Glomerular endothelial cell (primary cell): ENCODE measurements at places on chromosomes 11 and 22.
A peak's percentile ranks its signal among the peaks of the same experiment; 100 is the strongest.

DNA sequence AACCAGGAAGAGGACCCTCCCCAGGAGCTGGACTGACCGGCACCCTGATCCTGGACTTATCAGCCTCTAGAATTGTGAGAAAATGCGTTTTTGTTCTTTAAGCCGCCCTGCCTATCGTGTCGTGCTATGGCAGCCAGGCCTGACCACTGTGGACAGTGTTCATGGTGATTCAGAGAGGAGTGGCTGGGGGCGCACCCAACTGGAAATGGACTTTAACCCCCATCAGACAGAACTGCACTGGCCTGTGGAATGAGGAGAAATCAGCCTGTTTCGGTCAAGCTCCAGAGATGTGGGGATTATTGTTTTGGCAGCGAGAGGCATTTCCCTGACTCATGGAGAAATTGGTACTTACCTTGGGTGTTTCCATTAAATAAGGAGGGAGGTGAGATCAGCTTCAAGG, 1437.8 kb downstream of the BRD1 start:
- DNase-seq, result no peak

DNA sequence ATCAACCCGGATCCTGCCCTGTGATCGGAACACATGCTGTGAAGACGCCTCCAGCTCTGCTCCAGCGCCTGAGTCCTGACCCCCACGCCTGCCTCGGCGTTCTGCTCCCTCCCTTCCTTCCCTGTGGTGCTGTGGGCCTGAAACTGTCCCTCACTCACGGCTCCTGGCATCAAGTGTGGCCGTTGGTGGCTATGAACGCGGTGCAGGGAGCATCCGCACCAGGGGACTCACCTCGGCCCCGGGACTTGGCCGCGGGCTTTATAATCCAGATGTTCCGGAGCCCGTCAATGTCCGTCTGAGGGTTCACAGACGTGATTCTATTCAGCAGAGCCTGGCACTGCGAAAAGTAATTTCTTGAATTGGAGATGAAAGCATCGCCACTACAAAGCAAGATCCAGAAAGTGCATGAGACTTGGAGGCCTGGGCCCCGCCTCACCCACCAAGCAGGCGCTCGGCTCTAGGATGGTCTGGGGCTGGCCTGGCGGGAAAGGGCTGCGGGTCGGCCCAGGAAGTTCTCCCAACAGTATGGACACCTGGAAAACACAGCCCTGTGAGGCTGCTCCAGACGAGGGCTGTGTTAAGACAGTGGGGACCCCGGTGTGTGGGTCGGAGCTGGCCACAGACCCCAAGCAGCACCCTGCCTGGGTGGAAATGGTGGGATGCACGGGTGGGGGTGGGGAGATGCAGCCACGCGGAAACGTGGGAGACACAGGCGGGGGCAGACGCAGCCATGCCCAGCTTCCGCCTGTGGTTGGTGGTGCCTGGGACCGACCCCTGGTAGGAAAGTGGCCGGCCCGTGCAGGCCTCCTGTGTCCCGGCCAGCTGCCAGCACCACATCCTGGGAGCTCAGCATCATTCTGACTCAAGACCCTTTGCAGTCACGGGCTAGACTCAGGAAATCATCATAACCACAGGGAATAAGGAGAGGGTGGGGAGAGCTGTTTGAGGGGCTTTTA, 21.8 kb upstream of the IL17REL start:
- no peak for DNase-seq

DNA sequence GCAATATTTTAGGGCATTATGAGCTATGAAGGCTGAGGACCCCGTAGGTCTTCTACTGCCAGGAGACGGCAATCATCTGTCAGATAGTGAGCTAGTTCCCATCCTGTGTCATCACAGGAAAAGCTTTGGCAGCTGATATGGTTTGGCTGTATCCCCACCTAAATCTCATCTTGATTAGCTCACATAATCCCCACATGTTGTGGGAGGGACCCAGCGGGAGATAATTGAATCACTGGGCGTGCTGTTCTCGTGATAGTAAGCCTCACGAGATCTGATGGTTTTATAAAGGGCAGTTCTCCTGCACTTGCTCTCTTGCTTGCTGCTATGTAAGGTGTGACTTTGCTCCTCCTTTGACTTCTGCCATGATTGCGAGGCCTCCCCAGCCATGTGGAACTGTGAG, 18.1 kb downstream of the CSRP3 start:
- DNase-seq, result no peak

DNA sequence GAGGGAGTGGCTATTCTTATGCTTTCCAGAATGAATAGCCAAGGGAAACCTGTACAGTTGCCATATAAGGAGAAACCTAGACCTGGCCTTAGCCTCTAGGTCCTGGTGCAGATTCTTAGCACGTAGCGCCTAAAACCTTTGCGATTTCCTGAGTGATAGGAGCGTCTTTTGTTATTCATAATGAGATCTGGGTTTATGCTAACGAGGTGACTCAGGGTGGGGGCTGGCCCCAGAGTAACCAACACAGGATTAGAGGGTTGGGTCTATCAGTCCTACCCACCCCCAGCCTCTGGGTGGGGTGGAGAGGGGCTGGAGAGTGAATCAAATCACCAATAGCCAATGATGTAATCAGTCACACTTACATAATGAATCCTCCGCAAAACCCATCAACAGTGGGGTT, 73.4 kb upstream of the PARVG start:
- no peak for DNase-seq

GRCh38 chr22:45842291-45842991, 134.5 kb downstream of the WNT7B start:
- DNase-seq, result no peak

DNA sequence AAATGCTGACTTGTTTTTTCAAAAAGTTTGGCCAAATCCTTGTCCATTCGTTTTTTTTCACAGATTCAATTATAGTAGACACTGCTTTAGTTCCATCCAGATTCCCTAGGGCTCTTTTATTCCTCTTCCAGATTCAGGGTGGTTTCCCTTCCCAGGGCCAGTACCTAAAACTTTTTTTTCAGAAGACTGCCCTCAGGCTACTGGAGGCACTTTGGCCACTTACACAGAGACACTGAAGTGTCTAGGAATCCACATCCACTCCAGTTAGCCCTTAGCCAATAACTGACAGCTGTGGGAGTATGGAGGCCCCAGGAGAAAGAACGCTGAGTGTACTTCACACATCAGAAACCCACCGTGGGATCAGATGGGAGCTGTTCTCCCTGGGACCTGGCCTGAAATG, 77.3 kb downstream of the CCDC34 start:
- DNase-seq, result no peak

DNA sequence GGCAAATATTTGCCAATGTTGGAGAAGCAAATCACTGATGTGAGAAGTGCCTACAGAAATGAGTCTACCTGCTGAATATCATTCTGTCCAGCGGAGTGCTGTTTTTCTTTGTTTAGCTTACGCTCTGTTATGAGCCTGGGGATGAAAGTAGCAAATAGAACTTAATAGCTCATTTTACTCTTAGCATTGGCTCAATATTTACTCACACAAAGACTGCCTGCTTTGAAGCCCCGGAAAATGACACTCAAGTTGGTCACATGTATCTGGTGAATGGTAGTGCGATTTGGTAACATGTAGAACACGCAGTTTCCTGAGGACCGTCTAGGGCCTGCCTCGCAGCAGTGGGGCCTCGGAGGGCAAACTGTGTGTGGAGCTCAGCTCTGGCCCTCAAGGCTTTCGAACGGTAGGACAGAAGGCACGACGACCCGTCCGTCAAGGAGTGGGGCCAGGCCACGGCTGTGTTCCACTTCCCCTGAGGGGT, 38.9 kb downstream of the TBC1D22A start:
- DNase-seq, result no peak

DNA sequence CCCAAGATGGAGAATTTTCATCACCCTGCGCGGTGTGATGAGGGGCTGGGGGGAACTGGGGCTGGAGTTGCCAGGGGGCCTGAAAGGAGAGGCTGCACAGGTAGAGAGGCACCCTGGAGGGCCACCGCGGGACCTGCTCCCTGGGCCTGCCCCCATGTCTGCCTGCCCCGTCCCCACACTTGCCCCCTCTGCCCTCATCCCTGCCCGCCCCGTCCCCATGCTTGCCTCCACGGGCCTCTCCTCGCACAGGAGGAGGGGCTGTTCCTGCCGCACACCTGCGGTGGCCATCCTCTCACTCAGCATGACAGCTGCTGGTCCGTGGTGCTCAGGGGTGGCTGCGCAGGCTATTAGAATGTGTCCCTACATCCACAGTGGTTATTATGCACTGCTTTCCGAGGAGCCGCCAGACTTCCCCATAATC, 43.5 kb downstream of the LINC01488 start:
- no peak for DNase-seq

DNA sequence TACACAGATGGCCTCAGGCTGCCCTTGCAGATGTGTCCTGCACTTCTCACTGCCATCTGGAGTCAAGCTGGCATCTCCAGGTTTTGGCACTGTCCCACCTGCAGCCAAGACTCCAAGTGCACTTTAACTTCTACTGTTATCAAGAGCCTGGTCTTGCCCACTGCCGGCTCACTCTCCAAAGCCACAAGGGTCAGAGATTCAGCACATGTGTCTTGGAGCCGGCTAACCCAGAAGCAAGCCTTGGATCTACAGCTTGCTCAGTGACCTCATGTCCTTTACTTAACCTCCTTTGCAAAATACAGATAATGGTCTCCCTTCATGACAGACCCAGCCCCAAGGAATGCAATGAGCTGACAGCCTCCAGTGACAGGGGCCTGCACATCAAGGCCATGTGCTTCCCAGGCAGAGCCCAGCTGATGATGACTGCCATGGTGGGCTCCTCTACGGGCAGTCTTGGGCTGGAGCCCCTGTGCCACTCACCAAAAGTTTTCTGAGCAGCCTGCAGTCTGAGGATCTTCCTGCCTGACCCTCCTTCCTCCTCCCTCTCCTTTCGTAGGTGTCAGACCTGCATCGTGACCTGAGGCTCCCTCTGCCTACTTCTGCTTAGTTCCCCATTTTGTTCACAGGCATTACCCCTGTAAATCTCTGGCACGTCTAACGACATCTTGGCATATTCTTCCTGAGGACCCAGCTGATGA, 9.0 kb downstream of the TP53AIP1 start:
- no peak for DNase-seq

- DNase-seq, result no peak
Measured at GRCh38 chr11:93123351-93123898, 74.4 kb downstream of the SLC36A4 start.

GRCh38 chr11:116278076-116278475, 494.7 kb downstream of the BUD13 start:
- no peak for DNase-seq

GRCh38 chr22:26398741-26399153, 30.3 kb upstream of the ASPHD2 start:
- DNase-seq, result peak; percentile 33

DNA sequence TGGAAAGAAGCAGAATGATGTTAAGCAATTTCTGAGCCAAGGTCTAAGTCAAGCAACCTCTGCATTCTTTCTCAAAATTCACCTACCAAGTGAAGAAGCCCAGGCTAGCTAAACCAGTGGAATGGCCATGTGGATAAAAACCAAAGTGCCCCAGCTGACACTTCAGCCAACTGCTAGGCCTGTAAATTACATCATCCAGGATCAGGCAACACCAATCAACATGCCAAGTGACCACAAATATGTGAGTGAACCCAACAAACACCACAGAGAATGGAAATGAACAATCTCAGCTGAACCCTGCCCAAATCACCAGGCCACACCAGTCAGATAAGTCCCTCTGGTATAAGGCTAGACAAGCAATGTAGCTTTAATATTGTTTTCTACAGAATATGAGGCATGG, 25.1 kb upstream of the FJX1 start:
- DNase-seq, result no peak

- no peak for DNase-seq
Measured at GRCh38 chr11:66883016-66883965, 26.4 kb downstream of the LRFN4 start.
